Pericardium fibroblast (primary cell): ENCODE measurements at places on chromosomes 6 and 20. TPM values are rescaled to one million over a fixed set of nuclear protein-coding genes. Genes with fewer than 3 reads are reported as not detected.

The ARMH2 gene
- total RNA-seq = not detected in 2 replicates

The SFTA2 gene
- not detected in 2 replicates for total RNA-seq

The TDP2 gene
- total RNA-seq = 12.0 and 13.9 TPM in 2 replicates

The TCF21 gene
- 1.5 and 25.9 TPM in 2 replicates for total RNA-seq
